ENCODE measurements at places on chromosomes 3 and 15.

DNA sequence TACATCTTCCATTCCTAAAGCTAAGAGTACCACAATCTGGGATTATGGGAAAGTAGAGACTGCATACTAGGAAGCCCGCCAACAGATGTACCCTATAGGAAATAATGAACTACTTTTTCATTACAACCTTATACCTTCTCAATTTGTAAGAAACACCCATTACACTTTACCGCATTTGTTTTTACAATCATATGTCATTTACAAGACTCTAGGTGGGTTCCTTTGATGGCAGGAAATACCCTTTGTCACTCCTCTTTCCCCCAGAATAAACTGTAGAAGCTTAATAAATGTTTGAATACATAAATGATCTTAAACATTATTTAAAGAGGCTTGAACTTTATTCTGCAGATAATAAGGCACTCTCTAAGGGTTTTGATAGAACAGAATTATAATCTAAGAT lies 150.1 kb upstream of the TGFBR2 start:
- no peak for DNase-seq

DNA sequence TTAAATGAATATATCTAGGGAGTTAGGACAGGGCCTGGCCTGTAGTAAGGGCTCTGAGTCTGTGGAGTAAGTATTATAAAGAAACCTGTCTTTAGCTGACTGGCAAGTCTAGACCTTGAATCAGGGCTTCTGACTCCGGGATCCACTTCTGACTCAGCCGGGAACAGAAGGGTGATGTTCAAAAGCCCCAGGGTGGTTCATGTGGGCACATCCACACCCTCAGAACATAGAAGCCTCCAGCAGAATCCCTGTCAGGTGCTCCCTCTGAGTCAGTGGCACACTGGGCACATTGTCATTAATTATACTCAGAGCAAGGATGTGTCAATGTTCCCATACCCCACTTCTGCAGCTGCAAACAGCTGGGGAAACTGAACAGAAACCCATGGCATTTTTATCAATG lies 26.7 kb upstream of the SNRK start:
- no peak for DNase-seq

GRCh38 chr3:108518895-108519294 lies 8.5 kb upstream of the MYH15 start:
- DNase-seq = no peak

DNA sequence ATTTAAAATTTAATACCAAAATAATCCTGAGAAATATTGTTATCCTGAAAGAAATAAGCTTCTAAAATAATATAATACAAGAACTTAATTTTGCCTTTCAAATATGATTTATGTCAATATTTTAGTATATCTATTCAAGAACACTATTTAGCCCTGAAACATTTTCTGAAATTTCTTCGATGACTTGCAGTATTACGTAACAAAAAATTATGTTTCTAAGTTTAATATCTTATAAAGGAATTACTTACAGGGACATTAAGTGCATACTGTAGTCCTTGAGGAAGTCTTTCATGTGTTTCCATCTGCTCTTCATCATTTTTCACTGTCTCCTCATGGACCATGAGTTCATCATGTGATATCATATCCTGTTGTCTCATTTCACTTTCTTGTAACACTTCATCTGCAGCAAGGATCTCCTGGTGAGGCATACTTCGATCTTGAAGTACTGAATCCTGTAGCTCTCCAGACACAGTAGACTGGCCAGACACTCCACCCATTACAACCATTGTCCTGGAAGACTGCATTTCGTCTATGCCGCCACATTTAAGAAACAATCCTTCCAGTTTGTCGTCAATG lies 62.0 kb downstream of the ZNF148 start:
- DNase-seq = no peak

GRCh38 chr3:9887480-9887879 lies 2.9 kb upstream of the JAGN1 start:
- no peak for DNase-seq

DNA sequence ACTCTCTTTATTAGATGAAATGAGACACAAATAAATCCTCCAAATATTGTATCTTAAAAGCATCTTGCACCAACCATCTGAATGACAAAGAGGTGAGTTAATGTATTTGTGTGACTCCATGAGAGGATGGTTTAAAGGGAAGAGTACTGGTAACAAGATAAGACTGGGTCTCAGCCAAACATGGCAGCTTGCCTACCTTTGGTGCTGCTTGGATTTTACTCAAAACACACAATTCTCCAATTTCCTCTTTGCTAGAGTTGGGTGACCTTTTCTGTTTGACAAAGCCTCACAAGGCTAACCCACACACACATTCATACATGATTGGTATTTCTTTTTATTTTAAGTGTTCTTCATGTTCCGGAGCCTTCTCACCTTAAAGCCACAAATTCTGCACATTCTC lies 506.4 kb downstream of the FGF12 start:
- no peak for DNase-seq

- no peak for DNase-seq
These were observed 366.6 kb downstream of the AGBL1 start for GRCh38 chr15:86446253-86446640.

- no peak for DNase-seq
These were observed 117.6 kb upstream of the IGSF10 start for GRCh38 chr3:151578495-151578894.

DNA sequence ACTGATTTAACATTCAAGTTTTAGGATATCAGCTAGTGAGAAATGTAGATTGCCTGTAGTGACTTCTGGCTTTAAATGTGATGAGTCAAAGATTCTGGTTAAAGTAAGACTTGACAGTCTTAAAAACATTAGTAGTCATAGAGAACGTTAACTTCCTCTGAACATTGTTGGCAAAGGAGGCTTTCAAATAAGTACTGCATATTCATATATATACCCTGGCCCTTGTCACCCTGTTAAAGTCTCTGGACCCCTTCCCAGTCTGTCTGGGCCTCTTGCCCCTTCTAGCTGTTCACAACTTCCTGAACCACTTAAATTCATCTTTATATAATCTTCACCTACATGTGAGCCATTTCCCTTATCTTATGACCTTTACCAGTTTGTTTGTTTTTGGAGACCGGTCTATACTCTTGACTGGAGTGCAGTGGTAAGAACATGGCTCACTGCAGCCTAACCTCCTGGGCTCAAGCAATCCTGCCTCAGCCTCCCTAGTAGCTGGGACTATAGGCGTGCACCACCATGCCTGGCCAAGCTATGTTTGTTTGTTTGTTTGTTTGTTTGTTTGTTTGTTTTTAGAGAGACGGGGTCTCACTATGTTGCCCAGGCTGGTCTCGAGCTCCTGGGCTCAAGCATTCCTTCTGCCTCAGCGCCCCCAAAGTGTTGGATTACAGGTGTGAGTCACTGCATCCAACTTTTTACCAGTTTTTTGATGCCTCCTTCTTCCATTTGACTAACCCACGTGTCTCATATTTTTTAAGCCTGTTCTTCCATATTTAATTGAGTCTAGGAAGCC lies 64.4 kb upstream of the CRTC3 start:
- no peak for DNase-seq

- no peak for DNase-seq
These were observed 67.4 kb upstream of the RPL35A start for GRCh38 chr3:197882586-197882985.

Measured in stimulated activated CD4-positive, alpha-beta T cell treated with anti-CD3 and anti-CD28 coated beads, Interleukin-4, amount 100 ng/mL, for 4 hours (primary cell).